Motor neuron (in vitro differentiated cells): ENCODE measurements at places on chromosomes 7 and 10.

- ATAC-seq: no peak
These were observed 420.4 kb downstream of the DNAJB6 start for GRCh38 chr7:157757211-157757610.

GRCh38 chr10:70969188-70969587 lies 80.8 kb upstream of the PCBD1 start:
- no peak for ATAC-seq

GRCh38 chr10:125375210-125375609 lies 214.8 kb upstream of the CTBP2 start:
- no peak for ATAC-seq

DNA sequence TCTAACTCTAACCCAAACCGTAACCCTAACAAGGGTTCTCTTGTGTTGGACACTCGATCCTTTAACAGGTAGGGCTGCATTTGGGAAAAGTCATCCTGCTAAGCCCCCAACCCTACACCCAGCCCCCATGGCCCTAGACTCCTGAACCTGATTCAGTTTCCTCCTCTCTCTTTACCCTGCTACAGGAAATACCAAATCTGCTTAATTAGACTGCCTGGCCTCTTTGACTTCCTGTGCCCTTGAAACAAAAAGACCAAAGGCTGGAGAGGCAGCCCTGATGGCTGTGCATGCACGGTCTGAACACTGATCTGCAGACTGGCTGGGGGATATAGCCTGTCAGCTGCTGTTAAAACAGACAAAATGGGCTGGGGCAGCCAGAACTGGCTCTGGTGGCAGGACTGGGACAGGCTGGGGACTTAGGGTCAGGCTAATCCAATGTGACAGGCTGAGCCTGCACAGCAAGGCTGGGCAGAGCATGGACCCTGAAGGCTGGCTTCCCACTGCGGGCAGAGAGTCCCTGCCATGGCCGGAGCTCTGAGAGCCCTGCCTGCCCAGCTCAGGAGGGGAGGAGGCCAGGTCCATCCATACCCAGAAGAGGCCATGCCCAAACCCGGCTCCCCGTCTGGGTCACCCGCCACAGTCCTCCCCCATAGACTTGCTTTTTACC lies 51.0 kb upstream of the MSMB start:
- no peak for ATAC-seq

- no peak for ATAC-seq
These were observed 135.1 kb downstream of the NRBF2 start for GRCh38 chr10:63268149-63268797.

DNA sequence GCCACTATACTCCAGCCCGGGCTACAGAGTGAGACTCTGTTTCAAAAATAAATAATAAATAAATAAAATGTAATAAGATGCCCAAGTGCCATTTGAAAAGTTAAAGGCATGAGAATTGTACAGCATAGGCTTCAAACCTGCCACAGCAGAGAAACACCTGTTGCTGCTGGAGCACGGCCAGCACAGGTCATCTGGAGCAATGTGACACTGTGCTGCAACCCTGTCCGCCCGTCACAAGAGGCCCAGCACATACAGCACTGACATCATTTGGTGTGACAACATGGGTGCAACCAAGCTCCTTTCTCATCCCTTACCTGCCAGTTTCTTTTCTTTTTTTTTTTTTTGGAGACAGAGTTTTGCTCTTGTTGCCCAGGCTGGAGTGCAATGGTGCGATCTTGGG lies 1.3 kb downstream of the RFC2 start:
- no peak for ATAC-seq

- ATAC-seq: no peak
These were observed 9.7 kb downstream of the SP8 start for GRCh38 chr7:20776942-20777341.

DNA sequence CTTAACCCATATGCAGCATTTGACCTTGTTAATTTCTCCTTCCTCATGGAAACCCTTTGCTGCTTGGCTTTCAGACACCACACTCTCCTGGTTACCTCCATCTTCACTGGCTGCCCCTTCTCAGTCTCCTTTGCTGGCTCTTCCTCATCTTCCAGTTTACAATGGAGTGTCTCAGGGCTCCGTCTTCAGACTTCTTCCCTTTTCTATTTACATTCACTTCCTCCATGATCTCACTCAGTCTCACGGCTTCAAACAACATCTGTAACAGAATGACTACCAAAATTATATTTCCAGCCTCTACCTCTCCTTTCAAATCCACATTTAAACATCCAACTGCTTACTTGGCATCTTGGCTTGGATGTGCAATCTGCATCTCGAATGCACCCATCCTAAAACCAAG lies 140.4 kb downstream of the DKK1 start:
- ATAC-seq: no peak
